Stimulated activated CD8-positive, alpha-beta memory T cell treated with anti-CD3 and anti-CD28 coated beads, Interleukin-7, amount 100 ng/mL, for 48 hours (primary cell): ENCODE measurements at places on chromosomes 12 and 14.

DNA sequence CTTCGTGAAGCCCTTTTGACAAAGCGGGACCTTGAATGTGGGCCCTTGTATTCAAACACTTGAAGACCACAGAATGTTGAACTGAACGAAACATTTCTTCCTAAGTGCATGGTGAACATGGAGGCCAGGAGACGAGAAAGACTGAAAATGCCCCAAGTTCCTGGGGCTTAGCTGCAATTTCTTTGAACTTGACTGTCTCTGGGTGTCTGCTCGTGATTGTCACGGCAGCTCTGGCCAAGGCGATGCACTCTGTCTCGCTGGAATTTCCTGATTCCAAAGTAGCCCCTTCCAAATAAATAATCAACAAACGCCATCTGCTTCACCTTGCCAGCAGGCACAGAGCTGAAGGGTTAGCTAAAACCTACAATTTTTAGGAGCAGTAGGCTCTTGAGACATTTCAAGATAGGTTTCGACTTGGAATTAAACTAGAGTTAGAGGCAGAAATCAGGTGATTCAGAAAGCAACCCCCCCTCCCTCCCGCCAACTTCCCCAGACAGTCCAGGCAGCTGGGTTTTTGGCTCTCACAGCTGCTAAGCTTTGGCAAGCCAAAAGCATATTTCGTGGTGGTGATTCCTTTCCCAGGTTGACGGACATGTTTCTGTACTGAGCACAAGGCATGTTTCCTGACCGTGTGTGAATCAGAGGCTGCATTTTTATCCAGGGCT lies 13.5 kb upstream of the IRF2BPL start:
- DNase-seq: no peak

DNA sequence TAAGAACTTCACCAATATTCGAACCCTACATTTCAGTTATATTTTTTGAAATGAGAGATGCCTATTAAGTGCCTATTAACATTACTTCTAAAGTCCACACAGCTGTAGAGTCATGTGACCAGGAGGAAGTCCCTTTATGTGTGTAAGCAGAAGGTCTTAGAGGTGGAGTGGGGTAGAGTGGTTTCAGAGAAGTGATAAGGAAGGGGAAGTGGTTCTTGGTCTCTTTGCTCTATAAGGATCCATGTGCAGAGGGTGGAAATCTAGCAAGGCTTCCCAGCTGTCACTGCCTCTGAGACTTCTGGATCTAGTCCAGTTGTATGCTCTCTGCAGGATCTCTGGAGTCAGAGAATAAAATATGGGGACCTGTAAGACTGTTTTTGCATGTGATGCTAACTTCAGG lies 673.9 kb downstream of the FLRT2 start:
- no peak for DNase-seq

GRCh38 chr12:55744340-55745030 lies 1.6 kb downstream of the GDF11 start:
- no peak for DNase-seq

- DNase-seq: no peak
Observed at GRCh38 chr12:4140581-4141301, 132.8 kb upstream of the CCND2 start.

- no peak for DNase-seq
Observed at GRCh38 chr12:67811437-67812361, 163.2 kb downstream of the DYRK2 start.

DNA sequence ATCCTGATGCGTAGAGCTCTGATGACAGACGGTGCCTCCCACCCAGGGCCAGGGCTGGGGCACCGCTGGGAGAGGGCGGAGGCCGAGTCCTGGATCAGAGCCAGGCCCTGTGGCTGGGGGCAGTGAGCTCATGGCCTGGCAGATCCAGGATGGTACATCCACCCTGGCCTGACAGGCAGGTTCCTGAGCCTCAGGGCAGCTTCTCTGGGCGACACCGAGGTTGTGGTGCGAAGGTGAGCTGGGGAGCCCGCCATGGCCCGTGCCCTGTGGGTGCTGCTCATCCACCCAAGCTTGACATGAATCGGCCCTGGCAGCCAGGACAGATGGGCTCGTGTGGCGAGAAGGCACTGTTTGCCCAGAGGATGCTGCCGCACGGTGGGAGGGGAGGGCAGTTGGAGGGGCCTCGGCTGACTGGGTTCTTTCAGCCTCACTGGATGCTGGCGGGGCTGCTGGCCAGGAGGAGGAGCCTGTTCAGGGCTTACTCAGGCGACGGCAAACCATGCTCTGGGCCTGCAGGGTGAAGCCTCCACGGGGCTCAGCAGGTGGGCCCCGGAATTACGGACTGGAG lies 16.6 kb downstream of the LRTM2 start:
- DNase-seq: no peak
